Activated CD4-positive, alpha-beta T cell treated with anti-CD3 and anti-CD28 coated beads, Interleukin-10, Interleukin-2, amounts not matched to agents 100 ng/mL and 50 ng/mL, durations not matched to agents 16 hours and 8 hours (primary cell): ENCODE measurements at places on chromosomes 2 and 18.

GRCh38 chr2:214019973-214020345 is 390.9 kb upstream of the VWC2L start:
- DNase-seq, result no peak

DNA sequence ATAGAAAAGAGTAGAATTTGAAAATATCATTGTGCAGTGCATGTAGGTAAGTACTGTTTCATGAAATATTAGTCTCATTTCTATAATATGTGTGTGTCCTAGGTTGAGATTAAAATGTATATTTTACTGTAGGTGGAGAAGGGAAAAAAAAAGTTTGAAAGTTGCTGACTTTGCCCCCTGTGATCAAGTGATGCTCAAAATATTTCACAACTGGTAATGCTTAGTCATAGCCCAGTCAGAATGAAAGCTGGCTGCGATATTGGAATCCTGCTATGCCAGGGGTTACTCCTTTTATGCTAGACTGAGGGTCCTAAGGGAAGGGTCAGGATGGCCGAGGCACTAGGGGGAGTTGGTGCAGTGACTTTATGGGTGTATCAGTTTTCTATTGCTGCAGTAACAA is 19.5 kb upstream of the CFAP36 start:
- peak; percentile 36 for DNase-seq

DNA sequence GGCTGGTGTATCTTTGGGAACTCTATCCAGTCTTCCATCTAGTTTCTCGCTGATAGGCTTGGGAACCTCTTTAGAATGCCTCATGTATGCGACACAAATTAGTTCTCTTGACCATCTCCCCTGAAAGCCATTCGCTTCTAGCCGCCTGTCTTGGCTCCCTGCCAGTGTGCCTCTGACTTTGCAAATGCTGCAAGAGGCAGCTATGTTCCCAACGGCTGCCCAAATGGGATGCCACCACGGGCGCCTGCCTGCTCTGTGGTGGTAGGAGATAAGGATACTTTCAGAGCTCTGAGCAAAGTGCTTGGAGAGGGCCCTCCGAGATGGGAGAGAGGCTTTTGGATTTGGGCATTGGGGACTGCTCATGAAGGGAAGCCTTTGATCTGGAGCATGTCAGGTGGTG is 77.7 kb upstream of the IGFBP5 start:
- no peak for DNase-seq

GRCh38 chr2:68251855-68252399 is 405 bp downstream of the PPP3R1 start:
- DNase-seq, result peak; percentile 34

DNA sequence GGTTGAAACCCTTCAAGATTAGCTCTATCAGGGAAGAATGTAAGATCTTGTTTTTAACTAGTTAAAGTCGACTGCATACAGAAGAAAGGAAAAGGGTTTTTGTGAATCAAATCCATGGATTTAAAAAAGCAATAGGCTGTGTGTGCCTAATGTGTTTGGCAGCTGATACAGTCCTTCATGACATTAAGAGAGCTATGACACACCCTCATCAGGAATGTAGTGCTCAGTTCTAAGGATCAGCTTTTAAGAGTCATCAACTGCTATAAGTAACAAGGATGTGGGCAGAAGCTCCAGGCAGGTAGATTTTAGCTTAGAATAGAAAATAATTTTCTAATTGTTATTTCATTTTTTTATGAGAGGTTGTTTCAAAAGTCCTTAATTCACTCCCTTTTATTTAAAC is 52.9 kb downstream of the PPP1R1C start:
- DNase-seq, result no peak

DNA sequence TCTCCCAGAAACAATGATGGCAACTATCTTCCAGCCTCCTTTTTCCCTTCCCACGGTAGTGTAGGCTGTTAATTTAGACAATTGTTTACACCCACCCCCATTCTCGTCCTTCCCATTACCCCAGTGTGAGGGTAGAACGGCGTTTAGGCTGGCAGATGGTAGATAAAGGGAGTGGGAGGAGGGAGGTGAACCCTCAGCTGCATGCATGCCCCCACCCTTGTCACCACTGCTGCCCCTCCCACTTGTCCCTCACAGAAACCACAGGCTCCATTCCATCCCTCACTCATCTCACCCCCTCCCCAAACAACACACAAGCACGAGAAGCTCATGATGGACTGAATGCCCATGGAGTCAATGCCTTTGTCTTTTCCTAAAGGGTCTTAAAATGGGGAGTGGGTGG is 107.9 kb upstream of the PARD3B start:
- no peak for DNase-seq

DNA sequence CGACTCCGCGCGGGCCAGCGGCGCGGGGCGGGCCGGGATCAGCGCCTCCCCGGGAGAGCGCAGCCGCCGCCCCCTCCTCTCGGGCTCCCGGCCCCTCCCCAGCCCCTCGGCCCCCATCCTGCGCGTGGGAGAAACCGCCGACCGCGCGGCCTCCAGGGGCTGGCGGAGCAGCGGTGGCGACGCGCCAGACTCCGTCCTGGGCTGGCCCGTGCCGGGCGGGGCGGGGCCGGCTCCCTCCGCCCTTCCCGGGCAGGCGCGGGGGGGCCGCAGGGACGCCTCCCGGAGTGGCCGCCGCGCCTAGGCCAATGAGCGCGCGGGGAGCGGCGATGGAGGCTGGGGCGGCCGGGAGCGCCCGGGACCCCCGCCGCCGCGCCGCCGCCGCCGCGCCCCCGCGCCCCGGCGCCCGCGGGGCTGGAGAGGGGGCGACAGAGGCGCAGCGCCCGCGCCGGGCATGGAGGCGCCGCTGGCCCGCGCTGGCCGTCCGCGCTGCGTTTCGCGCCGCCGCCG is 49.1 kb downstream of the KCNIP3 start:
- no peak for DNase-seq

- peak; percentile 82 for DNase-seq
Observed at GRCh38 chr2:172102391-172103359, at the start of gene DLX2. Gene DLX2, minus strand, starts transcription at chr2:172102900. Its CDS starts 362 bp downstream, at chr2:172102538.

DNA sequence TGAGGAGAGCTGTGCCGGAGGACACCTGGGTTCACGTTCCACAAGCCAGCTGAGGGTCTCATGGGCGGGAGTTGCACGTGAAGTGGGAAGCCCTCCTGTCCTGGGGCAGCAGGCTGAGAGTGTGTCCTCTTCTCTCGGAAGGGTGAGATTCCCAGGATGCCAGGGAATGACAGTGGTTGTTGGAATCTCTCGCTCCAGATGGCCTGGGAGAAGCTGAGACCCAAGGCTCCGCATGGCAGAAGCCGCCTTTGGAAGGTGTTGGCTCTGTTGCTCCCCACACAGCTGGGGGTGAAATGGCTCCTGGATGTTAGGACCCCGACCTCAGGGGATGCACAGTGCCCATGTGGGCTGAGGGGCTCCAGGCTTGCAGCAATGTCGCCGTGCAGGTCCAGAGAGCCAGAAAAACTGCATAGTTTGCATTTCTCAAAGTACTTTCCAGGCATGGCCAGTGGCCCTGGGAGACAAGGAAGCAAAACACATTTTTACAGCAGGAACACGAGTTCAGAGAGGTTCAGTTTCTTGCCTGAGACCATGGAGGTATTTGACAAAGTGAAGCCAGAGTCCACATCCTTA is 153.4 kb downstream of the TMEM18 start:
- DNase-seq, result no peak

GRCh38 chr2:132623096-132623839 is 46.7 kb downstream of the LYPD1 start:
- no peak for DNase-seq

GRCh38 chr2:109396202-109397180 is 217.3 kb downstream of the SEPTIN10 start:
- DNase-seq, result no peak

- no peak for DNase-seq
Observed at GRCh38 chr2:64287202-64287740, 143.1 kb upstream of the PELI1 start.

DNA sequence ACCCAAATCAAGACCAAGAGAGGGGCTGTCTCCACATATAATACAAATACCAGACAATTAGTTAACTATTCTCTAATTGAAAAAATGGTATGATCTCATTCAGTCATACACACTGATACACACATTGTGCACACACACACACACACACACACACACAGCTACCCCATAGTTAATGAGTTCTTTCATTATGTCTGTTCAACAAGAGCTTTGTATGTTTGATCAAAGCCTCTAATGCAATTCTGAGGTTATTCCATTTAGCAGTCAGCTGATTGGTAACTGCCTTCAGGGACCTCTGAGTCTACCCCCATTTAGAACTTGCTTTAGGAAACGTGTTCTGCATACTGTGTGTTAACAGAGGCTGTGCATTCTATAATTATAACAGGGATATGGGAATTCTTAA is 741.4 kb upstream of the LRRTM4 start:
- no peak for DNase-seq

GRCh38 chr18:46559946-46560670 is 96.9 kb downstream of the LOXHD1 start:
- no peak for DNase-seq

- no peak for DNase-seq
Observed at GRCh38 chr18:39449566-39449965, 1884.0 kb upstream of the CELF4 start.

DNA sequence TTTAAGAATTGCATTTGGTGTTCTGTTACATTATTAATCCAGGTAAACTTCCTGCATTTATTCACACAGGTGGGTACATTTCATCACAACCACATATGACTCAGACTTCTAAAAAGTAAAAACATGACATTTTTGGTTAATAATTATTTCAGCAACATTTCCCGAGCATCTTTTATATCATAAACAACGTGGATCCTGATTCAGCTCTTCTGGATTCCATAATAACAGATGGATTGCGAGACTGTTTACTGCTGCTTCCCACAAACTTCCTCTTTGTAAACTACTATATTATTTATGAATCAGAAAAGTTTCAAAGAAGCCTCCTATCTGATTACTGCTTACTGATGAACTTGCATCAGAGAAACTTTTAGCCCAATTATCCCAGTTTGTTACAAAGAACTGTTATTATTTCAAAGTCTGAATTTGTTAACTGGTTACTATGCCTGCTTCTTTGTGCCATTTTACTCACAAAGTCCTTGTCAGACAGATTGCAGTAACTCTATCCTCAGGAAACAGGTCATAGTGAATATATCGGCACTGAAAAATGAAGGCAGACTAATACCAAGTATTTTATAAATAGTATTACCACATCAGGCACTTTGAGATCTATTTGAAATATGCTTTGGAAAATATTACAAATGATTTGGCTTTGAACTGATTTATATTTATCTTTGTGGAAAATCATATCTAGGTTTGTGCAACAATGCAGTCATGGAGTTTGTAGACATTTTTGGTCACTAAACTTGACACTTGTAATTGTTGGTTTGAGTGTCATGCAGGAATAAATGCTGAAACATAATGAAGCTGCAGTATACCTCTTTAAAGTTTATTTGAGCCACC is 511.6 kb downstream of the PLCL1 start:
- DNase-seq, result no peak

DNA sequence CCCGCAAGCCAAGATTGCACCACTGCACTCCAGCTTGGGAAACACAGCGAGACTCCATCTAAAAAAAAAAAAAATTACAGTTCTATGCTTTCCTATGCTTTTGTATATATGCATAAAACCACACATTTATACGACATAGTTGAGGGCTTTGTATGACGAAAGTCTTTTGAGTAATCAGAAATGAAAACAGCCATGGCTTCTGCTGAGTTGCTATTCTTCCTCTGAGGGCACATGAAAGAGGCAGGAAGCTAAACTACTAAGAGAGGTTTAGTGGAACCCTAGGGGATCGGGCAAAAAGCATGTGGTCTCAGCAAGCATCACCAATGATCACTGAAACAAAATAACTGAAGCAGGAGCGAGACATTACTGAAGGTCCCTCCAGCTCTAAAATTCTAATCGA is 99.6 kb downstream of the ZAP70 start:
- no peak for DNase-seq

GRCh38 chr2:70132244-70133126 is 45.2 kb downstream of the PCBP1 start:
- peak; percentile 76 for DNase-seq

DNA sequence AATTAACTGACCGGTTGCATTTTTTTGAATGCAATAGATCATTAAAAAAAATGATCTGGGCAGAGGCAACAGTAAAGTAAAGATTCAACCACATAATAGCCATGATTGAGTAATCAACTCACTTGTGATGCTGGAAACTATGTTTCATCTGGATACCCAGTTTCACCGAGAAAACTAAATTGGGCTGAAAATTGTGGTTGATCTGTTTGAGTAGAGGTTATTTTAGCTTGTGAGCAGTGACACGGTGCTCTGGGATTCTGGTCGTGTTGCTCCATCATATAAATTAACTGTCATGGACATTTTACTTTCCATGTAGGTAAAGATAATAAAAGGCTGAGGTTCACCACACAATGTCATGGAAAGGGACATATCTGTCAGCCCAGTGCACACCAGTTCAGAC is 58.7 kb downstream of the CD226 start:
- peak; percentile 83 for DNase-seq

- DNase-seq, result no peak
Observed at GRCh38 chr2:148358375-148358774, 286.2 kb upstream of the EPC2 start.

DNA sequence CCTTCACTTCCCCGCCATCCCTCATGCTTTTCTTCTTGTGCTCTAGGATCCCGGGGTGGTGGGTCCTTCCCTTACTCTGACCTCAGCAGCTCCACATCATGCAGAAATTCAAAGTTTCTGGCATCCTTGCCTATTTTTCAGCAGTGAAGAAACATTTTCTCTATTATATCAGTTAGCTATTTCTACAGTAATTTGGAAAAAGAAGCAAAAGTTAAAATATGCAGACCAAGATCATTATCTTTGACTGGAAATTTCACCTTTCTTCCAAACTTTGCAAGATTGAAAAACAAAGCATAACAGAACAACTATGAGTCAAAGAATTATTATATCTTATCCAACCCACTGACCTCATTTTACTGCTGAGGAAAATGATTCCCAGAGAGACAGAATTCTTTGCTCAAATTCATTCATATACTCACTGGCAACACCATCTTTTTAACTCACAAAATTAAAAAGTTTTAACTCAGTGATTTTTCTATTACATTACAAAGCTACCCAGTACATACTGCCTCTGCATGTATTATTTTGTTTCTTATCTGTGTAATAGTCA is 40.5 kb downstream of the ANTXR1 start:
- DNase-seq, result no peak

DNA sequence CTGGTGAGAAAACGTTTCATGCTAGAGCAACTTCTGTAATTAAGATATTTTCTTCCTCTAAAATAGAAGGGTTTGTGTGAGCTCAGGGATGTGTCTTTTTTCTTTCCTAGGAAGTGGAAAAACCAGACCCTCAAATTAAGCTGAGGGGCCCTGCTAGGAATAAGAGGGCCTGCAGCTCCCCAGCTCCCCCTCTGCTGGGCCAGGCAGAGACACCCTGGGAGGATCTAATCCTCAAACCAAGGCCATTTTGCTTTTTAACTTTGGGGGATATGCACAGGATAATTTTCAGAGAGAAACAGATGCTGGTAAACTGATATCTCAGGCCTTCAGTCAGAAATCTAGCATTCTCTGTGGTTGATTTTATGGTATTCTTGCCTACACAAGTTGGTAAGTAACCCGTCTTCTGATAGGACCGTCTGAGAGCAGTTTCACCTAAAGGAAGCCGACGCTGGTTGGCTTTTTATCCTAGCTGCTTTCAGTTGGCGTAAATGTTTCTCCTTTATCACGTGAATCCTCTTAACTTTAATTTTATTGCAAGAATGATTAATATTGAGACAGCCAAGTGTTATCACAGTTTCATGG is 34.8 kb downstream of the SNTG2 start:
- no peak for DNase-seq

- no peak for DNase-seq
Observed at GRCh38 chr2:38230756-38231155, 146.3 kb downstream of the ATL2 start.
